ENCODE measurements at places on chromosomes 1 and 21.

DNA sequence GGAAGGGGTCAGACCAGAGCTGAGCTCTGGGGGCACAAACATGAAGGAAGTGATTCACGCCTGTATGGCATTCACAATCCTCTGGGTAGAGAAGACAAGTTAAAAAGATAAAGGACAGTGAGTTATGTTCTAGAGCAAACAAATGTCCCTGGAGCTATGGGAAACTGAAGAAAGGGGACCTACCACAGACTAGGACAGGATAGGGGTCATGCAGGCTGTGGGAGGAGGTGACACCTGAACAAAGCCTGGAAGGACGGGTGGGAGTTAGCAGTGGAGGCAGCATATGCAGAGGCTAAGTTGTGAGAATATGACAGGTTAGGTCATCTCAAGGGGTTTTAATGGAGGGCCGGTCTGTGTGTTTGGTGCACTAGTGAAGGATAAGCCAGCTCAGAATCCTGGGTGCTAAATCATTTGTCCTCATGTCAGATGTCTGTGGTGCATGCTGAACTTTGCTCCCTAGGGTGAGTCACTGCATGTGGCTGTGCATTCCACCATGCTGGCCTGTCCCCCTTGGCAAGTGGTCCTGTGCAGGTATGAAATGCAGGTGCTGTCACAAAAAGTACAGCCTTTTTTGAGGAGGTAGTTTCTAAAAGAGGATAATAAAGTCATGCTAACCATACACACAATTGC lies 28.5 kb downstream of the TNN start:
- DNase-seq = no peak

- DNase-seq = no peak
Observed at GRCh38 chr1:34750610-34751009, 4.2 kb upstream of the GJB5 start.

DNA sequence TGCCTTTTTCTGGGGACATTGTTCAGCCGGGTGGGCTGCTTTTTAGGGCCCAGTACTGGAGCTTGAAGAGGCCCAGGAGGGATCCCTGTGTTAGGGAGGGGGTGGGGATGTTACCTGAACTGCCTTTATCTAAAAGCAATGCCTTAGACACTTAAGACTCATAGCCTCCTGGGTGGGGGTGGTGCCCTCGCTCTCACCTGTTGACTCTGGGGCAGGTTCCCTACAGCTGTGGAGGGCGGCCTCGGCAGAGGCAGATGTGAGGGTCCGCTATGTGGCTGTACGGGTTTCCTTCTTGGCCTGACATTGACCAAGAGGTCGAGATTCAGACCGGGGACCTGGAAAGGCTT lies 716 bp downstream of the INAVA start:
- no peak for DNase-seq

DNA sequence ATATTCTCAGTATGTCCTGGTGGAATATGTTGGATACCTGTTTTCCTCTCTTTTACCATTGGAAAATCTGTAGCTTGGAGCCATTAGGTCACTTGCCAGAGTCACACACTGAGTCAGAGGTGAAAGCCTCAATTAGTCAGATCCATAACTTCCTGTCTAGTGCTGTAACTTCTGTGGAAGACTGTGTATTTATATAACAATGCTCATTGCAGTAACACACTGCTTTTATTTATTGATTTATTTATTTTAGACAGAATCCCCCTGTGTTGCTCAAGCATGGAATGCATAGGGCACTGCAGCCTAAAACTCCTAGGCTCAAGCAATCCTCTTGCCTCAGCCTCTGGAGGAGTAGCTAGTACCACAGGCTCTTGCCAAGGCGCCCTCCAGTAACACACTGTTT lies 1.3 kb upstream of the DOCK7 start:
- DNase-seq = no peak

GRCh38 chr1:233909195-233909594 lies 4.7 kb downstream of the SLC35F3 start:
- no peak for DNase-seq

DNA sequence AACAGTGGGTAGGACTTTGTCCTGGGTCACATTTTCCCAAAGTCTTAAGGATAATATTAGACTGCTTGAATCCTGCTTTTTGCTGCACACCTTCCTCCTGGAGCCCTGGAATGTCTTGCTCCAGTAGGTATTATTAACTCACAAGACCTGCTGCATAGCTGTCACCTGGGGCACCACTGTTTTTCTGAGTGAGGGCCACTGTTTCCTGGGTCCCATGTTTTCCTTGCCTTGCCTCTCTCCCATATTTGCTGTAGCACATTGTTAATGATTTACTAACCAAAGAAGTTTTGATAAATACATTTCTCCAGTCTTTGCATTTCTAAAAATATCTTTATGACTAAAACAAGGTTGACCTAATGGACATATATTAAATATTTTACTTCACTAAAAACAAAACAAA lies 22.5 kb upstream of the FCAMR start:
- no peak for DNase-seq

GRCh38 chr1:109116286-109116685 lies 2.4 kb downstream of the ELAPOR1 start:
- no peak for DNase-seq

- DNase-seq = no peak
Observed at GRCh38 chr1:190196020-190196419, 281.6 kb downstream of the BRINP3 start.

- DNase-seq = no peak
Observed at GRCh38 chr21:28135646-28136045, 857.0 kb downstream of the LTN1 start.

GRCh38 chr1:89276690-89277089 lies 4.0 kb upstream of the GBP5 start:
- DNase-seq = no peak

- DNase-seq = no peak
Observed at GRCh38 chr1:111879081-111879480, 110.4 kb downstream of the KCND3 start.

- DNase-seq = no peak
Observed at GRCh38 chr1:223683586-223684487, 18.3 kb upstream of the CAPN8 start.

GRCh38 chr1:80047791-80048190 lies 1041.3 kb upstream of the ADGRL4 start:
- DNase-seq = no peak

- no peak for DNase-seq
Observed at GRCh38 chr1:58283388-58284224, 262.9 kb downstream of the OMA1 start.

GRCh38 chr1:165303386-165303785 lies 53.1 kb downstream of the LMX1A start:
- DNase-seq = no peak
